ENCODE measurements at places on chromosomes 11 and 22.

- no peak for DNase-seq
These were observed 314.9 kb downstream of the MIAT start for GRCh38 chr22:26972286-26972685.

- no peak for DNase-seq
These were observed 42.1 kb upstream of the MYEOV start for GRCh38 chr11:69251639-69252489.

GRCh38 chr11:9609841-9610240 lies 36.4 kb downstream of the WEE1 start:
- no peak for DNase-seq

- no peak for DNase-seq
These were observed 103.9 kb downstream of the TIMP3 start for GRCh38 chr22:32905400-32905799.

DNA sequence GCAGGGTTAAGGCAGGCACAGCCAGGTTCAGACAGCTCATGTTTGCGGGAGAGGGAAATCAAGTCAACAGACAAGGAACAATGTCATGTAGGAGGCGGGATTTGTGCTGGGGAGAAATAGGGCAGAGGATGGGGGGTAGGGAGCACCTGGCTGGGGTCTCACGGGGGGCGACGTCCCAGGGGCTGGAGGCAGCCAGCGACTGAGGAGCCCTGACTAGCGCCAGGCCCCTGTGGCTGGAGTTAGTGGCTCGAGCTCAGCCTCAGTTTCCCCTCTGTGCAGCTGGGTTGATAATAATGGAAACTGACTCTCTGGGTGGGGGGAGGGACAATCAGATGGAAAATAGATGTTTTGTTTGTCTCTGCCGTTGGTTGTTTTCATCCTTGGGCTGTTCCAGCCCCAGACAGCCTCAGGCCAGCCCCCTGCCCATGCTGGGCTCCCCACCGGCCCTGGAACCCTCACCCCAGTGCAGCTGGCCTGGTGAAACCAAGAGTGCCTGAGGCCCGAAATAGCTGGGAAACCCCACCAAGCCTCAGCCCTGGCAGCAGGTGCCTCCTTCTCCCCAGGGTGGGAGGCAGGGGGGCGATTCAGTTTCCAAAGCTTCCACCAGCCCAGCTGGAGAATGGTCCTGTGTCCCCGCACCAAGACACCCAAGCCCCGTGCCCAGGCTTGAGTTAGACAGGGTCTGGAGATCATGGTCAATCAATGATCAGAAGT lies 44.1 kb downstream of the IGLL5 start:
- DNase-seq, result no peak

DNA sequence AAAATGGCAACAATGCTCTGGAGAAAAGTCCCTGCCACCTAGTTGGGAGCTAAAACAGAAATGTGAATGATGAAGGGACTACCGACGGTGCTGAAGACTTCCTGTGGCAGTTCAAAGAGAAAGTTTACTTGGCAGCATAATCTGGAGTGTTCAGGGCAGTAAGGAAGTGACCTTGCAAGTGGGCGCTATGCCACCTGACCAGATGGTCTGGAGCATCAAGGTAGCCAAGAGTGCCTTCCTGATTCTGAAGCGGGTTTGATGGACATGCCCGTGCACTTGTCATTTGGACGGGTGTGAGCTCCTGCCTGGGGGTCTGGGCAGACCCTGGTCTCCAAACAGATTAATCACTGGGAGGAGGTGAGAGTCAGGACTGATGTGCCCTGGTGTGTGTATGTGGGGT lies 1.8 kb upstream of the SNX19 start:
- DNase-seq, result no peak

All from activated CD4-positive, alpha-beta T cell treated with anti-CD3 and anti-CD28 coated beads, Interleukin-2, amount 50 U/mL, for 48 hours (primary cell).